Activated CD4-positive, alpha-beta T cell treated with anti-CD3 and anti-CD28 coated beads, Interleukin-2, Interleukin-6, amounts not matched to agents 100 ng/mL and 50 ng/mL, durations not matched to agents 16 hours and 8 hours (primary cell): ENCODE measurements at places on chromosomes 11 and 22.
A peak's percentile ranks its signal among the peaks of the same experiment; 100 is the strongest.

DNA sequence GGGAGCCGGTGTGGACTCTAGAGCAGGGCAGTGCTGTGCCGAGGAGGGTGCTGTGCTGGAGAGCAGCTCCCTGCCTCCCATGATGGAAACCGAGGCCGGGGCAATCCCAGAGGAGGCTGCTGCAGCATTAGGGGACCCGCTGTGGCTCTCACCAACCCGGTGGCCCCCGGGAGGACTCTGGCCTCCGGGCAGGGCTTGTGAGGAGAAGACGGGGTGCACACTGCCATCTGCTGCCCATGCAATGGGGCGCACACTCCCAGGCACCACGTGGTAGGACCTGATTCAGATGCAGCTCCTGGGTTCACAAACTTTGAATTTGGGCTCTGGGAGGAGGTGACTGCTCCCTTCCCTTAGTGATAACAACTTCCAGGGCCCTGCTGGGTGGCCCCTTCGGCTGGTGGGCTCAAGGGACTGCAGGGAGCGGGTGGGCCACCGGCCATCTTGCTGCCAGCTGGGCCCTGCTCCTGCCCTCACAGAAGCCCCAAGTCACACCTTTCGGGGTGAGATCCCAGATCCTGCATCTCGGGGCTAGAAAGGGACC, 93.8 kb upstream of the FGF3 start:
- peak; percentile 32 for DNase-seq

DNA sequence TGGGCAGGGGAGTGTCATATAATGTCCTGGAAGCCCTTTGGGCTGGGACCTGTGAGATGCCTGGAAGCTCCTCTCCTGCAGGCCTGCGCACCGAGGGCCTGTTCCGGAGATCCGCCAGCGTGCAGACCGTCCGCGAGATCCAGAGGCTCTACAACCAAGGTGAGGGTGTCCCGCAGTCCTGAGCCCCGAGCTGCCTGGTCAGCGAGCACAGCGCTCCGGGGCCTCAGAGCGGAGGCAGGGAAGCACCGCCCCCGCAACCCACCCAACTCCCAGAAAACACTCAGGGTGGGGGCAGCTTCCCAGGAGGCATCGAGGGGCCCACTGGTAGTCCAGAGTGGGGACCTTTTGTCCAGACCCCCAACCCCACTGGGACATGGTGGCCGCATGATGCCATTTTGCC, 95.5 kb downstream of the ARHGAP8 start:
- DNase-seq: no peak

GRCh38 chr11:22634897-22635629, 9.4 kb upstream of the FANCF start:
- no peak for DNase-seq

GRCh38 chr11:40227730-40228129, 1231.7 kb downstream of the LRRC4C start:
- no peak for DNase-seq

DNA sequence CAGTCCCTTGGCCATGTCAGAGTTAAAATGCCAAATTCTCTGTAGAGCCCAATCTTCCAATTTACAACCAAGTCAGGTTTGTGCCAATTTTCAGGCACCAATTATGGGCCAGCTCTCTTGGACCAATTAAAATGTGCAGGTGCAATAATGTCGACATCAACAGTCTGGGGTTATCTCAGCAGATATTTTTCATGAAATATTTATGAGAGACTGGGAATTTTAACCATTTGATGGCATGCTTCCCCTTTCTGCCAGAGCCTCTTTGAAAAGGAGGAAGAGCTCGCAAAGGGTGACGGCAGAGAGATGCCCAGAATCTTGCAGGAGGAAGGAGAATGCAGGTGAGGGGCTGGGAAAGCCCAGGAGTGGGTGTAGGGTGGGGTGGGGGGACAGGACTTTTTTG, 100.8 kb upstream of the SYT13 start:
- no peak for DNase-seq

DNA sequence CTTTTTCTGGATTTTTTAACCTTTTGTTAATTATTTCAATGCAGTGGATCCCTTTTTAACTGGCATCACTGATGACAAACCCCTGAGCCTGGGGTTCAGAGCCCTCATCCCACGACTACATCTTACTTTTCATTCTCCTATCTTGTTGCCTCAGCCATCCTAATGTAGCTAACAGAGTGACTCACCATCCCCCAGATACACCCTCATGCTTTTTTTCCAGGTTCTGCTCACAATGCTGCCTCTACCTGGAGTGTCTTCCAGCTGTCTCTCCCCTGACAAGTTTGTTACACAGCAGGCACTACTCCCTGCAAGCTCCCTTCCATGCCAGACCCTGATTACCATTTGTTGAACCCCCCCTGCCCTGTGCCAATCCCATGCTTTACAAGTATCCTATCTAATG, 135.4 kb downstream of the NCAM1 start:
- DNase-seq: no peak

GRCh38 chr11:82794490-82794889, 60.8 kb upstream of the FAM181B start:
- no peak for DNase-seq

GRCh38 chr11:68889948-68890446, 13.6 kb downstream of the MRPL21 start:
- no peak for DNase-seq

DNA sequence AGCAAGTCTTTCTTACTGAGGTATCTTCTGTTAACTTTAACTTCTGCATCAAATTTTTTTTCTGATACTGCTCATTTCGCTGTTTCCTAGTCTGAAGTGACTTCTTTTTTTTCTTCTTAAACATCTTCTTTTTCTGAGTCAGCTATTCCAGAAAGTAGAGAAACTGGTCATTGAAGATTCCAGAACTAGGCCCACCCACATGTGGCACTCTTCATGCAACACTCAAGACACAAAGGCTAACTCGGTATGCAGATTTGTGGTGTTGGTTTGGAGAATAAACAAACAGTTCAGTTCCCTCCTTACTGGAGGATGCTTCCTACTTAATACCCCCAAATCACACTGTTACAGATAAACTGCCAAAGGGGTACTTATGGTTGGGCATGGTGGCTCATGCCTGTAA, 25.2 kb upstream of the MTCH2 start:
- DNase-seq: no peak

GRCh38 chr22:20437613-20438426, at the start of gene SCARF2:
TSS of gene SCARF2 (minus strand) at chr22:20437825. CDS start at chr22:20437754, 71 bp downstream.
- DNase-seq: no peak

DNA sequence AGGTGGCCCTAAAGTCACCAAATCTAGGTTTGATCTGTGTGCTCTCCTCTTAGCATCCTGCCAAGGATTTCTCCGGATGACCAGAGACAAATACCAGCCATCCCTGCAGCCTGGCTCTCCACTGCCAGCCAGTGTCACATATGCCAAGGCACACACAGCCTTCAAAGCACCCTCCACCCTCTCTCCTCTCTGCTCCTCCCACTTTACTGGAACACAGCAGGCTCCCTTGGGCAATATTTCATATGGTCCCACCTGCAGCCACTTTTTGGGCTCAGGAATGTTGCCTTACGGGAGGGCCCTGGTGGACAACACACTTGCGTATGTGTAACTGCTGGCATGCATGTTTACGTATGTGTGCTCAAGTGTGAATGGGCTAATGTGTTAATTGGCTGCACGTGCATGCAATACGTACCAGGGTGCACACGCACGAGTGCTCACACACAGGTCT, 183.9 kb downstream of the CEP164 start:
- no peak for DNase-seq

DNA sequence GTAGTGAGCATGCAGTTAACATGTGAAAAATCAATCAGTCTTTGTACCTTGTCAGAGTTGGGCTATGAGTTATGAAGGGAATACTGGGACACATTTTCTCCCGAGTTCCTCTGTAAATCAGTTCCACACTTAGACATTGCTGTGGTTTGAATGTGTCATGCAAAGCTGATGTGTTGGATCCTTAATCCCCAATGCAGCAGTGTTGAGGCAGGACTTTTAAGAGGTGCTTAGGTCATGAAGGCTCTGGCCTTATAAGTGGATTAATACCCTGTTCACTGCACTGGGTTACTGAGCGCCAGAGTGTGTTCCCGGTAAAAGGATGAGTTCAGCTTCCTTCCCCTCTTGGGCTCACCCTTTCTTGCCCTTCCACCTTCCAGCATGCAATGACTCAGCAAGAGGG, 742.1 kb upstream of the TENM4 start:
- DNase-seq: no peak

DNA sequence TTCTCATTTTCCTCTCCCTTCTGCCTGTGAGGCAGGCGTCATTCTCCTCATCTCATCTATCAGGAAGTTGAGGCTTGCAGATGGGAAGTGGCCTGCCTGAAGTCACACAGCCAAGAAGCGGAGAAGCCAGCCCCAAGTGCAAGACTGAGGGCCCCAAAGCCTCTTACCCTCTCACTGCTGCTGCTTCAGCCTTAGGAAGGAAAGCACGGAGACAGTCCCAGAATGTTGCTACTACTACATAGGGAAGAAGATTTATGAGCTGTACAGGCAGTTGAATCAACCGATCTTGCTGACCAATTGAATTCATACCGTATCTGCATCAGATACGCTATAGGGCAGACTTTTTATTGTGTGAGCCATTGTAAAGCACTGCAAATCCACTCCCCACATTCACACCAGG, 89.0 kb downstream of the CWC15 start:
- no peak for DNase-seq

- DNase-seq: no peak
These were observed 798.0 kb downstream of the DLG2 start for GRCh38 chr11:84829162-84829561.

- no peak for DNase-seq
These were observed 162.3 kb upstream of the ARHGAP20 start for GRCh38 chr11:110874437-110875030.

DNA sequence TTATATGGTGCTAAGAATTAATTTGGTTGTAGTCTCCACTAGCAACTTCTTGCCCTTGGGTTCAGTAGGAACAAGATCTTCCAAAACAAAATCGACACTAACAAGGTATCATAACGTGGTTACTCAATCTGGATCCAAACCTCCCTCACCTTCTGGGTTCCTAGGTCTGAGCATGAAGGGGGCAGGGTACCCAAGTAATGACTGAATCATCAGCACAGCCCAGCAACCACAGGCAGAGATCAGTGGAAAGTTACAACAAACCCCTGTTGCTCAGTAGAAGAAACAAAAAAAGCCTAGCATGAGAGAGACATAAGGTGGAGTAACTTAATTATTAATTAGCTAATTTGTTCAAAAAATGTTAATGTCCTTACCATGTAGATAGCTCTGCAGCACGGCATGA, 221.4 kb downstream of the BLID start:
- DNase-seq: no peak

GRCh38 chr11:6323291-6323905, 3.1 kb upstream of the CAVIN3 start:
- no peak for DNase-seq

DNA sequence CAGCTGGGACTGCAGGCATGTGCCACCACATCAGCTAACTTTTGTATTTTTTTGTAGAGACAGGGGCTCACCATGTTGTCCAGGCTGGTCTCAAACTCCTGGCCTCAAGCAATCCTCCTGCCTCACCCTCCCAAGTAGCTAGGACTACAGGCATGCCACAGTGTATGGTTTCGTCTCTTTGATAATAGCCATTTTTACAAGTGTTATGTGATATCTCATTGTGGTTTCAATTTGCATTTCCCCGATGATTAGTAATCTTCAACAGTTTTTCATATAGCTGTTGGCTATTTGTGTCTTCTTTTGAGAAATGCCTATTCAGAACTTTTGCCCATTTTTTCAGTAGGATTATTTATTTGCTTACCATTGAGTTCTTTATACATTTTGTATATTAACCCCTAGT, 9.0 kb upstream of the MTMR3 start:
- no peak for DNase-seq

DNA sequence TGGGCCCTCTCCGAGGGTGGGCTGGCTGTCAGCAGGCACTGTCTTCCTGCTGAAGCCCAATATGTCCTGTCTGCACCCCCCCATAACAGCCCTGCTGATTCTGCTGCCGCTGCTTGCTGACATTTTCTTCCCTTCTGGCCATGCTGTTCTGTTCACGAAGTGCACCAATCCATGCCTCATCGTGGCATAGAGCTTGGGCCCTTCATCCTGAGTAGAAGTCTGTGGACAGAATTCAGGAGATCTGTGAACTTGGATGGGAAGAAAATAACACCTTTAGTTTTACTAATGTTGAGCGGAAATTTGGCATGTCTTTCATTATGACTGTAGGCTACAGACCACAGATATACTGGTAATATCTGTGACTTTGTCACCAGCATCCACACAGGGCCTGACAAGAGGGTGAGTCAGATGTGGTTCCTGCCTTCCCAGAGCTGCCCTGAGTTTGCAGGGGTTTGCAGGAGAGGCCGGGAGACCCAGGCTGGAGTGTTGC, 14.1 kb upstream of the KIAA0930 start:
- peak; percentile 78 for DNase-seq

DNA sequence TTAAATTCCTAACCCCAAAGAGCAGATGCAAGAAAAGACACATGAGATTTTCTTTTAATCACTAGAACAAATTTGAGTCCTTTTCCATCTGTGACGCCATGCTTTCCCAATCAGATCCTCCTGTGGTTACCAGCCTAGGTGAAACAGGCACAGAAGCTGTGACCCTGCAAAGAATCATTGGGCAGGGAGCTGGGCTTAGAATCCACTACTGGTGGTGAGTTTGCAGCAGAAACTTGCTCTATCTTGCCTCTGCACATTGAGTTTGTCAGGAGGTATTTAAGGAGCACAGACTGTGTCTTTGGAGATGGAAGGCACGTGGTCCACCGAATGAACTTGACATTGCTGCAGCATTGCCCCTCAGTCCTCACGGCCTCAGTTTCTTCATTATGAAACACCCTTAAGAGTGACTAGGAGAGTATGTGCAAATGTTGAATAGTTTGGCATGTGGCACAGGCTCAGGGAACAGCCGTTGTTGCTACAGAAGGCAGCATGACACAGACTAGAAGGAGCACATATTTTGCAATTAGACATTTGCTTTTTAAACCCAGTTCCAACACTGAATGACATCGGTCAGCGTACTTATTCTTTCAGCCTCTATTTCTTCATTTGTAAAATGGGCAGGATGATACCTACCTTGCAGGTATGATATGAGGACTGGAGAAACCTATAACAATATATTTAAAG, 127.6 kb downstream of the DBX1 start:
- no peak for DNase-seq

DNA sequence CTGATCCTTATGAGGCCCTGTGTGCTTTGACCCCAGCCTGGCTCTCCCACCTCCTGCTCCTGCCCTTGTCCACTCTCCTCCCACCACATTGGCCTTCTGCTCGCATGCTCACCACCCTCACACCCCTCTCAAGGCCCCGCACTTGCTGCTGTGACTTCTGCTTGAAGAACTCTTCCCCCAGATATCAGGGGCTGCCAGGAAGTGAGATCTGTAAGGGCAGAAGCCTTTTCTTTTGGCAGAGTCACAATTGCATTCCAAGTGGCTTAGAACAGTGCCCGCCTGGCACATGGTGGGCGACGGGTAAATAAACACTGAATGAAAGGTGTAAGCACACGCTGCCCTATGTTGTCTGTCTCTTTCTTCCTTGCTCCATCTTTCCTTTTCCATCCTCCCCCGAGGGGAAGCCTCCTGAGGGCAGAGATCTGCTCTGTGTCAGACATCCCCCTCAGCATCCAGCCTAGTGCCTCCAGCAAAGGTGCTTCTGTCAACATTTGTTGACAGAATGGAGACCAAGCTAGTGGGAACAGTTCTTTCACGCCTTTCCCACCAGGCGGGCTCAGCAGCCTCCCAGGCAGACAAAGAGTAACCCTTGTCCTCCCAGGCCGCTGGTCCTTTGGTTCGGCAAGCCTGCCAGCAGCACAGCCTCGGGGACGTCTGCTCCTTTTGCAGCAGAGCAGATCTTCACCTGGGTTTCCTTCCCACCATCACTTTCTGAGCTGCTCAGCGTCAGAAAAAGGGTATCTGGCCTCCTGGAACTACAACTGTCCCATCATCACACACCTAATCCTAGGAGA, 10.0 kb upstream of the PEX26 start:
- no peak for DNase-seq
